Karpas-422 (cell line): ENCODE measurements at places on chromosomes 6 and 20. TPM values are rescaled to one million over a fixed set of nuclear protein-coding genes. Genes with fewer than 3 reads are reported as not detected.

The EEF1E1 gene
- 51.3 and 74.9 TPM in 2 replicates for total RNA-seq

The CFAP206 gene
- total RNA-seq: 0.25 and 1.8 TPM in 2 replicates

The THBD gene
- not detected in 2 replicates for total RNA-seq

The HLA-A gene
- total RNA-seq: 739 and 1,496 TPM in 2 replicates

The KHDC3L gene
- not detected in 2 replicates for total RNA-seq

The SMLR1 gene
- not detected in 2 replicates for total RNA-seq

The OLIG3 gene
- not detected in 2 replicates for total RNA-seq

The RAB32 gene
- total RNA-seq: not detected in 2 replicates

DNA sequence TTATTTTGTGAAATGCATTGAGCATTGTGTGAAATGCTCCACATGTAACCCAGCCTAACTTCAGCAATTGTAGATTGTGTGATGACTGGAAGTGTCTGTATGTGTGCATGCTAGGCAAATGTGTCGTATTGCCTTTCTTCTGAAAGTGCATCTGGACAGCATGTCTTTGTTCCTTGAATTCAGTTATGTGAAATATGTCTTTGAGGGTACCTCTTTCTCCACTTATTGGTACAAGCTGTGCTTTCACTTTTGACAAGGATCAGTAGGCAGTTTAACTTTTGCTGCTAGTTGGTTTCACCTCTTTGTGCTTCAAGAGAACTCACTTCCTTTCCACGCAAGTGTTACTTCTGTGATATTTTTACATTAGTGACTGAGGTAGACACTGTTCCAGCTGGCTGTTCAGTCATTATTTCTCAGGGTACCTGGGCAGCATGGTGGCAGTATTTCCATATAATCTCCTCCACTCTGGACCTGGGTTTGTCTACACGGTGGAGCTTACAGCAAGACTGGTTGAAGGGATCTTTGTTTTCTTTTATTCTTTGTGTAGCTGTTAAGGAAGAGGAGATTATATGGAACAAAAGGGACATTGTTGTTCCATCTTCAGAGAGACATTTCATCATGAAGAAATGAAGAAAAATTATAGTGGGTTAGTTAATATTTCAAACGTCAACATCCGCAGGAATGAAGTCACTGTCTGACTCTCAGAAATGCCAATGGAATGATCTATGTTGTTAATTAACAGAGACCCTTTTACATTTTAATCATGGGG, 175.4 kb downstream of the UTRN start:
- no peaks in the 10 kb centered on the region for H3K27me3 ChIP-seq
- H3K4me1 ChIP-seq: no peaks in the 10 kb centered on the region
- no peak overlapping the region for H3K4me3 ChIP-seq
- no peaks in the 10 kb centered on the region for H3K36me3 ChIP-seq
- DNase-seq: no peak
- H3K27ac ChIP-seq: no peak overlapping the region

GRCh38 chr6:12069891-12070529, 57.9 kb downstream of the HIVEP1 start:
- H3K27ac ChIP-seq: no peak overlapping the region
- H3K27me3 ChIP-seq: no peaks in the 10 kb centered on the region
- no peak overlapping the region for H3K4me3 ChIP-seq
- H3K36me3 ChIP-seq: no peaks in the 10 kb centered on the region

- no peaks in the 10 kb centered on the region for H3K4me1 ChIP-seq
- peak; percentile 64 for DNase-seq
- H3K27me3 ChIP-seq: no peaks in the 10 kb centered on the region
- H3K4me3 ChIP-seq: no peak overlapping the region
Measured at GRCh38 chr20:41889126-41889843, 271.1 kb upstream of the CHD6 start.

DNA sequence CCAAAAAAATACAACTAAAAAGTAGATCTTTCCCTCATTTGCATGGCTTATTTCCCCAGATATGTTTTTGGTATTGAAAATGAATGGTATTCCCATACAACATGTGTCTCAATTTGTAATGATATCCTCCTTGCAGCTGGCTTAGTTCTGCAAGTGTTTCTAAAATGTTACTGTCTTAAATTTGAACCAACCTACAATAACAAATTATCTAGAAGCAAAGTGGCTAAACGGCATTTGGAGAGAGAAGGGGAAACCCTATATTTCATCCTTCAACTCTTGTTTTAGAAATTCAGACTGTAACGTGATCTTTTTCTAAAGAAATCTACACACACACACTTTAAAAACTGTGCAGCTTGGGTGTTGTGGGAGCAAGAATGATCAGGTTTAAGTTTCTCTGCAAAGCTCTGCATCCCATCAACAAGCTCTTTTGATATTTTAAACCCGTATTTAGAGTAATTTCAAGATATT, 153.0 kb downstream of the SOBP start:
- H3K36me3 ChIP-seq: no peaks in the 10 kb centered on the region
- H3K4me1 ChIP-seq: peaks cover 39% of the 10 kb centered on the region
- DNase-seq: no peak
- peak overlapping the region; percentile 81 for H3K27ac ChIP-seq
- peak overlapping the region; percentile 35 for H3K4me3 ChIP-seq

DNA sequence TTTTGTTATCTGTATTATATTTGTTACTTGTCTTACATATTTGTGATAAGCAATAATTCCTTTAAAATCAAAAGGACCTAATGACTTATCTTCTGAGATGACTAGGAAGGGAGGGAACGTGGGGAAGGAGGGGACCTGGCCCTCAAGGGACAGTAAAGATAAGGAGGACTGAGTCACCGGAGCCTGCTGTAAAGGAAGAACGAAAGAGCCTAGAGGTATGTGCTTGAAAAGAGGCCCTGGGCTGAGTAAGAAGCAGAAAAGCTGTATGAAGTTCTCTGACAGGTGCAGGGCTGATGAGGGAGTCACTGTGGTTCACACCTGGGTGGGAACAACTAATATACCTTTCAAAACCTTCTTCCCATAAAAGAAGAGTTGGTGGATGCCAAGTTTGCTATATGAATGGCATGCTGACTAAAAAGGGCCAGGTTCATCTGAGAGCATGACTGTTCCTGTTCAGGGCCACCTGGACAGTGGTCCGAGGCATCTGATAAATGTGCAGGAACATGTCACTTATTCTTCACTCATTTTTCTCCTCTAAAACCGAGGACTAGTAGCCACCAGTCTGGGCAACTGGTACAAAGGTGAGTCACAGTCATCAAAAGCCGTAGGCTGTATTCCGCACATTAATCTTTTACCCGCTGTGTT, 111.3 kb downstream of the TNFAIP3 start:
- H3K27me3 ChIP-seq: no peaks in the 10 kb centered on the region
- H3K4me1 ChIP-seq: no peaks in the 10 kb centered on the region
- no peak for DNase-seq
- no peak overlapping the region for H3K27ac ChIP-seq
- no peak overlapping the region for H3K4me3 ChIP-seq

DNA sequence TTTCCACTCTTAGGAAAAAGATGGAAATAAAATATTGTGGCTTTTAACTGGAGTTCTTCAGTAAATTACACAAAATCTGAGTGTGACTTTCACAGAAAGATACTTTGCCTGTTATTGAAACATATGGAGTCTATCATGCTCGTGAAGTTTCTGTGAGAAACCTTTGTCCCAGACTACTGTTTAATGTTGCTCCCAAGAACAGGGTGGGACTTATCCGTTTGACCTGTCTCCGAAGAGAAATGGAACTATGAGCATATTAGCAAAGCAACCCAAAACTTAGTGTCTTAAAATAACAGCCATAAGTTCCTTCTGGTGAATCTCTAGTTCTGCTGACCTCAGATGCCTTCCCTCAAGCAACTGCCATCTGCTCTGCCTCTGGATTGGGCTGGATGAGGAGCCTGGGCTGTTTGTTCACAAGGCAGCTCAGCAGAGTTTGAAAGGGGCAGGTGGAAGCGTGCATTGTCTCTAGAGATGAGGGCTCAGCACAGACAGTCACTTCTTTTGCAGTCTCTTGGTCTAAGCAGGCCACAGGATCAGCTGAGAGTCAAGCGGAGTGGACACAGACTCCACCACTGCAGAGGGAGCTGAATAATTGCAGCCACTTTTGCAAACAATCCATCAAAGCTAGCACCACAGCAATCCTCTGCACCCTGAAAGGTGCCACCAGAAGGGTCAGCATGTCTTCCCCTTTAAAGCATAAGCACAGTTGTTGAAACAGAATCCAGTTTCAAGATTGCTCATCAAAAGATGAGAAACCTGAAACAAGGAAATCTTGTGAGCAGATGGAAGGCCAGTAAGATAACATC, 52.8 kb downstream of the MYB start:
- no peak overlapping the region for H3K27ac ChIP-seq
- no peak for DNase-seq

- H3K4me3 ChIP-seq: no peak overlapping the region
- no peaks in the 10 kb centered on the region for H3K36me3 ChIP-seq
- DNase-seq: no peak
- H3K27ac ChIP-seq: no peak overlapping the region
- no peaks in the 10 kb centered on the region for H3K27me3 ChIP-seq
Measured at GRCh38 chr20:11624704-11625103, 293.0 kb upstream of the BTBD3 start.

DNA sequence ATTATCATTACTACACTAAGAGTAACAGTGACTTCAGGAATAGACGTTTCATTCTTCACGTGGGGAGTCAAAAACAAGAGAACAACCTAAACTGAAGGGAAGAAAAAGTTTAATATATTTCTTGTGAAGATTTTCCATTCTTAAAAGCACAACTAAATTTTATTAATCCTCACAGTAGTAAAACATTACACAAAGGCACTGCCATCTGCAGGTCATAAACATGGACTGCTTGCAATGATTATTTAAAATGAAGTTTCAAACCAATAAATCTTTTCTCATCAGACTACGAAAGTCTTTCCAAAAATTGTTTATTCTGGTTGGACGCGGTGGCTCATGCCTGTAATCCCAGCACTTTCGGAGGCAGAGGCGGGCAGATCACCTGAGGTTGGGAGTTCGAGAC, 2.6 kb downstream of the NCOA5 start:
- peaks cover 72% of the 10 kb centered on the region for H3K4me1 ChIP-seq
- H3K4me3 ChIP-seq: no peak overlapping the region; the same call in 1 of the 2 replicates
- peak; percentile 58 for DNase-seq
- no peaks in the 10 kb centered on the region for H3K36me3 ChIP-seq
- no peaks in the 10 kb centered on the region for H3K27me3 ChIP-seq

DNA sequence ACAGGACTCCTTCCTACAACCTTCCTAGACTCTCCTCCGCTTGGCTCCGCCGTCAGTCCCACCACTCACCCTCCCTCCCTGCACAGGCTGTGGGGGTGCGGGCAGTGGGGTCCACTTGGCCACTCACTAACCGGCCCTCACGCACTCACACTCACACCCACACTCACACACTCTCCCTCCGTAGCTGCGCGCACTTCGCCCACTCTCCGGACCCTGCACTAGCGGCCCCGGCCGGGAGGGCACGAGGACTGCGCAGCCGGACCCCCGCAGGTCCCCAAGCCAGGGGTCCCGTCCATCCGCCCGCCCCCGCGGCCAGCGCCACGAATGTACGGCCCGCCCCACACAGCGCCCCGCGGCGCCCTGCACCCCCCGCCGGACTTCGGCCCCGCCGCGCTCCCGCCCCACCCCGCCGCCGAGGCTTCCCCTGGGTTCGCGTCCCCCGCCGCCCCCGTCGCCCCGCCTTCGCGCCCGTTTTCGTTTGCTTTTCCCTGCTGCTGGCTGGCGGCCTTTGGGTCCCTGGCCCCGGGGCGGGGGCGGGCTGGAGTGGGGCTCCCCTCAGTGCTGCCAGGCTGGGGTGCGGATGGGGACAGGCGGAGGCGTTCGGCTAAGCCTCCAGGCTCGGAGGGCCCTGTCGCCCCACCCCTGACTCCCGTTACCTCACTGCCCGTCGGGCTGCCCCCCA, 23.0 kb upstream of the SLC22A7 start:
- peaks cover 29% of the 10 kb centered on the region for H3K4me1 ChIP-seq
- no peak overlapping the region for H3K27ac ChIP-seq
- no peaks in the 10 kb centered on the region for H3K36me3 ChIP-seq
- no peak for DNase-seq
- peak overlapping the region; percentile 48 for H3K4me3 ChIP-seq

DNA sequence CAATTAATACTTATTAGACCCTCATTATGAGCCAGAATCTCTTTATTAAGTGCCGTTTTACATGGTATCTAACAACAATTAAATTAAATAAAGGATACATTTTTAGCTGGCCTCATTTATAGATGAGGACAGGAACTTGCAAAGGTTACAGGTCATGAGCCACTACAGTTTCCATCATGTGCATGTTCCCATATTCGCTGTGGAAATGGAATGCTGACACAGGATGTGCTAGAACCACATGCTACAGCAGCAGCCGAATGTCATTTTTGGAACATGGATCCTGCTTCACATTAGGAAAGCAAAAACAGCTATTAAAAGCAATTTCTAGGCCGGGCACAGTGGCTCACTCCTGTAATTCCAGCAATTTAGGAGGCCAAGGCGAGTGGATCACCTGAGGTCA, 5.9 kb downstream of the SLC18B1 start:
- no peak overlapping the region for H3K27ac ChIP-seq
- H3K4me1 ChIP-seq: no peaks in the 10 kb centered on the region
- no peaks in the 10 kb centered on the region for H3K36me3 ChIP-seq
- H3K4me3 ChIP-seq: no peak overlapping the region

DNA sequence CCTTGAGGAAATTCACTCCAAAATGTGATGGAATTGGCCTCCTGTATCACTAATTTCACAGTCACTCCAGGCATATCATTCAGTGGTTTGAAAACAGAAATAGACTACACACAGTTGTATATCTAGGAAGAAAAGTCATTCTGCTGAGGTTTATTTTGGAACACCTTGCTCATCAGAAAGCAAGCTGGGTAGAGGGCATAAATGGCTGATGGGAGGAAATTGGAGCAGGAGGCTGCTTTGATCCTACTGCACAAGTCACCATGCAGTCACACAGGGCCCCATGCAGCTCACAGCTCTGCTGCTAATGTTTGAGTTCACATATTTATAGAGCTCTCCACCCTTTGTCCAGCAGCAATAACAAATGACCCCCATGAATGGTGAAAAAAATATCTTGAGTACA, 12.3 kb downstream of the NHLRC1 start:
- H3K4me3 ChIP-seq: no peak overlapping the region
- H3K27me3 ChIP-seq: no peaks in the 10 kb centered on the region
- DNase-seq: no peak
- H3K36me3 ChIP-seq: no peaks in the 10 kb centered on the region

- H3K27me3 ChIP-seq: no peaks in the 10 kb centered on the region
- H3K4me3 ChIP-seq: no peak overlapping the region
- peaks cover 15% of the 10 kb centered on the region for H3K4me1 ChIP-seq
- no peaks in the 10 kb centered on the region for H3K36me3 ChIP-seq
Measured at GRCh38 chr20:36144336-36144735, 10.2 kb upstream of the EPB41L1 start.

- DNase-seq: no peak
- no peaks in the 10 kb centered on the region for H3K4me1 ChIP-seq
- no peaks in the 10 kb centered on the region for H3K27me3 ChIP-seq
- H3K36me3 ChIP-seq: peaks cover 60% of the 10 kb centered on the region
Measured at GRCh38 chr6:70474751-70475150, 61.4 kb downstream of the FAM135A start.
